Dermis blood vessel endothelial cell (primary cell): ENCODE measurements at places on chromosomes 7 and 10. TPM values are rescaled to one million over a fixed set of nuclear protein-coding genes. Genes with fewer than 3 reads are reported as not detected.

Gene DCLRE1C
- total RNA-seq, result 8.8 and 11.6 TPM in 2 replicates

Gene PROSER2
- total RNA-seq, result 7.5 and 11.2 TPM in 2 replicates

Gene ZNF467
- 4.8 and 12.7 TPM in 2 replicates for total RNA-seq

Gene AGR2
- total RNA-seq, result 0.51 TPM in 1 of 2 replicates, not detected in the other

Gene OGA
- 96.1 and 99.1 TPM in 2 replicates for total RNA-seq

Gene LRMDA
- total RNA-seq, result 7.6 and 27.4 TPM in 2 replicates

Gene ADCK2
- 30.6 and 44.2 TPM in 2 replicates for total RNA-seq

Gene PLOD3
- 54.1 and 104 TPM in 2 replicates for total RNA-seq
